ENCODE measurements at places on chromosomes 7 and 10.

GRCh38 chr7:69670701-69671100 is 72.4 kb downstream of the AUTS2 start:
- DNase-seq: no peak

DNA sequence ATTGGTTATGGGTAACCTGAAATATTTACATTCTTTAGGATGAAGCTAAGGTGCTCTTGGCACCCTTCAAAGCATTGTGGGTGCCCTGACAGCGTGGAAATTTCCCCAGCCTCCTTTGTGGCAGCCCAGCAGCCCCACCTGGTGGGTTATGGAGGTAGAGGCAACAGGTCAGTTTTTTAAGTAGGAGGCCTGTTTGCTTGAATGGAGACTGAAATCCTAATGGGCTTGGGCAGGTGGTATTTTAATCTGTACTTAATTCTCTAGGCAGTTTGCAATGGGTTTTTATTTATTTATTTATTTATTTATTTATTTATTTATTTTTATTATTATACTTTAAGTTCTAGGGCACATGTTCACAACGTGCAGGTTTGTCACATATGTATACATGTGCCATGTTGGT is 139.4 kb downstream of the EPC1 start:
- DNase-seq: no peak

GRCh38 chr10:25226775-25227682 is 52.2 kb downstream of the GPR158 start:
- DNase-seq: peak; percentile 7

DNA sequence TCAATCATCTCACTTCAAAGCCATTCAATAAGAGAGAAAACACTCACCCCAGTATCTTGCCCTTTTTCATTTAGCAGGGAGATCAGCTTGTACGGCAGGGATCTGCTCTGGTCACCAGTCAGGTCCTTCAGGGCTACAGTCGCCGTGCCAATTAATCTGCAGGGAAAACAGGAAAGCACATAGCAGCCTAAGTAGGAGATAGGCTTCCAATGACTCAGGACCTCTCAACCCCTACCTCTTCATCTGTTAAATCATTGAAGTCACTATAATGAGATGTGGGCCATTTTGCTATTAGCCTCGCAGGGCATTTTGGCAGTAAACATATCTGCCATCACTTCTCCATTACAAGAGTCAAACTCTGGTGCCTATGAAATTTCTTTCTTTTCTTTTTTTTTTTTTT is 50.8 kb downstream of the MYOF start:
- no peak for DNase-seq

DNA sequence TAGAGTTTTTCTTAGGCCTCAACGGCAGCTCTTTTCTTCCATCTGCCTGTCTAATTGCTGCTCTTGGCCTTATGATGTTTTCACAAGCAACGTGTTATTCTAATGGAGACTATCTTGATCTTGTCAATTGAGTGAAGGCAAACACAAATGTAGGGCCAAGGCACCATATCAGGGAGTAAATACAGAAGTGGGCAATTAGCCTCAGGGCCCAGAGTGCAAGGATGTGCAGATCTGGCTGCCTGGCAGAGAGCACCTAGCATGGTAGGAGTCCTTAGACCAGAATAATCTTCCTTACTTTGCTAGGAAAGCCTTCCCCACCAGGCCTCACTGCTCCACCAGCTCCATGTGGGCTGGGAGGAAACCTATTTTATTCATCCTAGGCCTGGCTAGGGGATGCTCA is 590.9 kb downstream of the LRMDA start:
- no peak for DNase-seq

DNA sequence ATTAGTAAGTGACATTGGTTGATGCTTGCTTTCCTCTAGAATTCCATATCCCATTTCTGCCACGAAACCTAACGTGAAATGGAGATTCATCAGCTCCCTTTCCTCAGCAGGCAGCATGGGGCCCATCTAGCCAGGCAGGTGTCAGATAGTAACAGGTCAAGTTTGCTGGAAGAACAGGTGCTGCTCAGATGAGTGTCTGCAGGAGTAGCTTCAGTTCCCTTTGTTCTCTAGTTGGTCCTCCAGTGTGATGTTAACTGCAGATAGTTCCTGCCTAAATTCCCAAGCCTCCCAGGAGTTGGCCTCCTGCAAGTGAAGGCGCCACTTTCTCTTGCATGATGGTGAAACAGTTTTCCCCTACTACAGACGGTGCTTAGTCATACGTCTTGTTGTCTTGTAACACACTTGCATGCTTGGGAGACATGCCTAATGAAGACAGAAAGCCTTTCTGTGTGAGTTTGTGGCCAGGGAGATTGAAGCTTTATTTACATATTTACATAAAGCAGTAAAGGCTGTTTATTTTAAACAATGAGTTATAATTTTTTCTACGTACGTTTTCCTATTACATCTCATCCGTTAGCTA is 175.4 kb downstream of the CHN2 start:
- DNase-seq: no peak

- no peak for DNase-seq
Observed at GRCh38 chr10:49138361-49138891, 4.6 kb upstream of the FAM170B start.

GRCh38 chr10:129023082-129023481 is 444.0 kb upstream of the MGMT start:
- no peak for DNase-seq

GRCh38 chr7:128810997-128811396 is 19.2 kb upstream of the FLNC start:
- no peak for DNase-seq

GRCh38 chr7:23235813-23236221 is 10.8 kb upstream of the GPNMB start:
- DNase-seq: no peak

DNA sequence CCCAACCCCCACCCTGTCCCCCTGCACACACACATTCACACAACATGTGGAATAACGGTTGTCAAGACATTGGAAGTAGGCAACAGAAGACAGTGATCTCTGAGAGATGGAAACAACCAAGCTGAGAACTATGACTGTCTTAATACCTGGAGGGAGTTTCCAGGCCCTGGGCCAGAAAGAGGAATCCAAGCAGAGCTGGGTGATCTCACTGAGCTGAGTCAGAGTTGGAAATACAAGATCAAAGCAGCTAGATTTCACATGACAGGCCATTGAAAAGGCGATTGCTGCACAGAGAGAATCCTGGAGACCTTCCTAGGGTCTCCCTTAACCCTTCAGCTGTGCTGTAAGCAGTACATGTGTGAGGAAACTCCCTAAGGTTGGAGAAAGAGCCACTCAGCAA is 165.8 kb upstream of the PRSS1 start:
- no peak for DNase-seq

GRCh38 chr10:132533571-132534260 is 3.9 kb upstream of the INPP5A start:
- no peak for DNase-seq

DNA sequence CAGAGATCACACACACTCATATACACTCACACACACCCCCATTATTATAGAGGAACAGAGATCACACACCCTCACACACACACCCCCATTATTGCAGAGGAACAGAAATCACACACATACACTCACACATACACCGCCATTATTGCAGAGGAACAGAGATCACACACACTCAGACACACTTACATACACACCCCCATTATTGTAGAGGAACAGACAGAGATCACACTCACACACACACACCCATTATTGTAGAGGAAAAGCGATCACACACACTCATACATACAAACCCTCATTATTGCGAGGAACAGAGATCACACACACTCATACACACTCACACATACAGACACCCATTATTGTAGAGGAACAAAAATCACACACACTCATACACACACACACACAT is 239.0 kb downstream of the BUB3 start:
- DNase-seq: no peak

DNA sequence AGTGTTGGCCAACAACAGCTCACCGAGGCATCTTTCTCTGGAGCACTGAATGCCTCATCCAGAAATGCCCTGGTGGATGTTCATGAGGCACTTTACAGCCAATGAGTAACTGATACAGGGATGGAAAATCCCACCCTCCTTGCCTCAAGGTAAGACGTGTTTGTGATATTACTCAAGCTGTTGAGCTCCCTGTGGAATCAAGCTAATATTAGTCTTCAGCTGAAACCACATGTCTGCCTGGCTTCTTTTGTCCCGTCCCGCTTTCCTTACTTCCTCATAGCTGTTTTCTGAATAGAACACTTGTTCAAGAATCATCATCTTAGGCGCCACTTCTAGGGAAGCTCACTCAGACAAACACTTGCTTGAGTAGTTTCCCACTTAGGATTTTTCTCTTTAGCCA is 422.4 kb downstream of the INHBA start:
- no peak for DNase-seq

DNA sequence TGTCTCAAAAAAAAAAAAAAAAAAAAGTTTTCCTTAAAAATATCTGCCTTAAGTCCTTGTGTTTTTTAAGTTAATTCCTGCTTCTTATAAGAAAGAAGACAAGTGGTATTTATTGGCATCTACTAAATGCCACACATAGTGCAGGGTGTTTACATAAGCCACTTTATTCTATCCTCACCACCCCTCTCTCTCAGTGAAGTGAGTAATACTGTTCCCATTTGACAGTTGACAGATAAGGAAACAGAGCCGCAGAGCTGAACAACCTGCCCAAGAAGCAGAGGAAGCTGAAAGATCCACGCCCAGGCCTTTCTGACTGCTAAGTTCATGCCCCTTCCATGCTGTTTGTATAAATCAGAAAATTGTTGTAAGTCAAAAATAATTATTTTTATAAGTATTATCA is 54.1 kb downstream of the ABLIM1 start:
- DNase-seq: no peak

DNA sequence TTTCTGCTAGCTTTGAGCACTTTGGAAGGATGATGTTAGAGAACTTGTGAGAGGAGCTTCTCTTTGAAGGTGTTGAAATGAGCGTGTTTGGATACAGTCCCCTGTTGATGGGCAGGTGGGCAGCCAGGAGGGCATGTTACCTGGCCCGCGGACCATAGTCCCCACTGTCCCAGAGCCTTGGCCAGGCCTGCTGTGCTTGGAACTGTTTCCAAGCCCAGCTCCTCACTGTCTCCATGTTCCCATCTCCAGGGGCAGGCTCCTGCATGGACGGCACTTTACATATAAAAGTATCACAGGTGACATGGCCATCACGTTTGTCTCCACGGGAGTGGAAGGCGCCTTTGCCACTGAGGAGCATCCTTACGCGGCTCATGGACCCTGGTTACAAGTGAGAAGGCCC is 27.2 kb upstream of the TRIM8 start:
- no peak for DNase-seq

DNA sequence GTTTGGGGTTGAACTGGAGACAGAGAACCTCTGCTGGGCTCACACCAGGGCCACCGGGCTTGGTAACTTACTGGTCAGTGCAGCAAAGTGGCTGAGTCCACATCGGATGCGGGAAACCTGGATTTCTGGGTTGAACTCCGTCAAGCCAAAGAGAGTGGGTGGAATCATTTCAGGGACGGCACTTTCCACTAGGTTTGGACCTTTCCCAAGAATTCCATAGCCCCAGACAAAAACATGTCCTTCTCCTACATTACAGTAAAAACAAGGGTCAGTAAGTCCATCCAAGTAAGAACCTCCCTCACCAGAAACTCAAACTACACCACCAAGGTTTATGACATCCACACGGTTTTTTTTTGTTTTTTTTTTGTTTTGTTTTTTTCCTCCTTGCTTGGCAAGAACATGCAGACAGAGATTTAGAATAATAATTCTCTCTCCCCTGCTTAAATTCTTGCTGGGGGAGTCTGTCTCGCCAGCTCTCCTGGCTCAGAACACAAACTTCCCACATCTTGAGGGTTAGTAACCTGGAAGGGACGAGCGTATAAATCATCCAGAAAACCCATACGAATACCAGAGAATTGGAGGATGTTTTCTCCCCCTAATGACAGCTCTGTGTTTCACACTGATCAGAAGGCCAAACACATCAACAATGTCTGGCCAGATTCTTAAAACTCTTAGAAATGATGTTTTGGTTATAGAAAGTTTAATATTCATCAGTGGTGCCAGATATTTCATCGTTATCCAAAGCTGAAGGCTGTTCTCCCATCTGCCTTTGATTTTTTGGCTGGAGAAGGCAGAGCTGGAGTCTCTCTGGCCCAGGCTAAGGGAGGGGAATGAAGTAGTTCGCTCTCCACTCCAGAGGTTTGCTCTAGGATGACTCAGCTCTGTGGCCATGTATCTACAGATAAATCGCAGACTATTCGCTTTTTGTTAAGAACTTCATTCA is 17.5 kb downstream of the RCC1L start:
- no peak for DNase-seq

DNA sequence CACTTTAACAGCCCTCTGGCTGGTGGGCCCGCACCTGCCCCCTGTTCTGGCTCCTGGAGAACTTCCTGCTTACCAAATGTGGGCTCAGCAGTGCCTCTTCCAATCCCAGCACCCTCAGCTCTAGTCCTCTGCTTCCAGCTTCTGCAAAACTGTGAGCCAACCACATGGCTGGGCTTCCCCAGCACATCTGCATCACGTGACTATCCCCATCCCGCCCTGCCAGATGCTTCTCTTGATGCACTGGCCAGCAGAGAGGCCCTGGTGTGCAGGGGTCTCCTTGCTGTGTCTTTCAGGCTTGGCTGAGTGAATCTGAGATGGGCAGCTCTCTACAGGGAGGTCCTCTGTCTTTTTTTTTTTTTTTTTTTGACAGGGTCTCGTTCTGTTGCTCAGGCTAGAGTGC is 43.8 kb upstream of the DMBT1 start:
- DNase-seq: no peak

DNA sequence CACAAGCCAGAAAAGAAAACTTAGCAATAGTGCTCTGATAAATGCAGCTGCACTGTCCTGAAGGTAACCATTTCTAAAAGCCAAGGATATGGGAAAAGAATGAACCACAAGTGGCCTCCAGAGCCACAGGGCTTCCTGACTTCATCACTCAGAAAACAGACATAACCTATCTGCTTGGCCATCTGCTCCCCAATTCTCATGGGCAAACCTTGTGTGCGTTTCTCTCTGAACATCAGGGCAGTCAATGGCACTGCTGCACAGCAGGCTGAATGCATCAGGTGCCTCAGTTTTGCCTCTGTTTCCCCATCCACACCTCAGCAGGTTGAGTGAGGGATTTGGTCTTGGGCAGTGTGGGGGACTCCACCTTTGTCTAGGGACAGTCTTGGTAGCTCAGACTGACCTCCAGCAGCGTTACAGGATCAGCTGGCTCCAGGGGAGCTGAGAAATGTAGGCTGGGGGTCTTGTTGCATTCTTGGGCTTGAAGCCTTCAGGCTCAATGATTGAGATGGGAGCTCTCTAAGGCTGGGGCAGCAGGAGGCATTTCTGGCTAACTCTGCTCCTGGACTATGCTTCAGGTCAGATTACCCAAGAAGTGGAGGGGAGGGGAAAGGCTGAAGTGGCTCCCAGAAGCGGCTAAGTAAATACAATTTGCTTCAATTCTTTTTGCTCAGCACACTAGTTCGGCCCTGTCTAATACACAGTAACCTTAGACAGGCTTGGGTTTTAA is 23.6 kb upstream of the PDLIM1 start:
- DNase-seq: no peak

DNA sequence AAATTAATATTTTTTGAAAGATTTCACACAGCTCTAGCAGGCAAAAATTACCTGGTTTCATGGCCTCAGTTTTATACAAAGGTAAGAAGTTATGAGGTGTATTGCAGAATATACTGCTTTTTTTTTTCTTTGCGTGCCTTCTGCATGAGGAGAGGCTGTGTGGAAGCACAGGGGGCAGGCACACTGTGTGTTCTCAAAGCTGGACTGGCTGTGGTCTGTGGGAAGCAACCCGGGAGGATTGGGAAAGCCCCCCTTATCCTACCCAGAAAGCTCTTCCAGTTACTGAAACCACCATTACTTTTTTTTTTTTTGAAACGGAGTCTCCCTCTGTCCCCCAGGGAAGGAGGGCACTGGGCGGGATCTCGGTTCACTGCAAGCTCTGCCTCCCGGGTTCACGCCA is 25.0 kb downstream of the ADARB2 start:
- DNase-seq: no peak

GRCh38 chr10:71217266-71218045 is 5.1 kb downstream of the UNC5B start:
- peak; percentile 63 for DNase-seq

Data from anterior cingulate cortex (tissue), 58 donors.